Left ventricle myocardium superior (tissue), 1 donor: ENCODE measurements at places on chromosomes 1 and 21. TPM values are rescaled to one million over a fixed set of nuclear protein-coding genes. Genes with fewer than 3 reads are reported as not detected.

GRCh38 chr21:43362915-43363314 is 64.0 kb downstream of the SIK1 start:
- DNase-seq, result no peak

GRCh38 chr21:37294679-37295078 is 27.5 kb upstream of the VPS26C start:
- DNase-seq, result no peak

DNA sequence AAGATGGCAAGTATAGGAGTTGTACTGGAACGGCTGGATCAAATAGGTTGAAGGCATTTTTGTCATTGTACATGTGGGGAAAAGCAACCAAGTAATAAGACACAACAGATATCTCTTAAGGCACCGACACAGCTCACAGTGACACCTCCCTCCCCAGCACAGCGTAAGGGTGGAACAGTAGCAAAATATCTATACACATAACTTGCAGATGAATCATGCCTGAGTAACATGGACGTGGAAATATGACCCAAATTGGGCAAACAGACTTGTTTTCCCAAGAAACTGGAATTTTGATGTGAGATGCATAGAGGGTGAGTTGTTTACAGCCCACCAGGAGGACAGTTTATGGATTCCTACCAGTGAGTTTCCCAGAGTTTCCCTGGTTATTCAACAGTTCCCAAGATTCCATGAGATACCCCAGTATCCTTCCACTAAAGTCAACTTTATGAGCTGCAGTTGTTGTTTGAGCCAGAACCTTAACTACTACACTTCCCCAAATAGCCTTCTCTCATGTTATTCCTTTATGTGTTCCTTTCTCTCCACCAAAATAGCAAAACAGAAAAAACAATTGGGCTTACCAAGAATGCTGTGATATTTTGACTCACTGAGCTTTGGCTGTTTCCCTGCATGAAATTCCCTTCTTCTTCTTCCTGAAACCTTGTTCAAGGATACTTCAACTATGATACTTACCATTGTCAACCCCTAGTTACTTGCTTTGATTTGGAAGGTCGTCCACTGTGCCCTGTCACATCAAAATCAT is 7.1 kb upstream of the DR1 start:
- no peak for DNase-seq

- DNase-seq, result no peak
These were observed 206.1 kb downstream of the KAZN start for GRCh38 chr1:14804626-14805025.

DNA sequence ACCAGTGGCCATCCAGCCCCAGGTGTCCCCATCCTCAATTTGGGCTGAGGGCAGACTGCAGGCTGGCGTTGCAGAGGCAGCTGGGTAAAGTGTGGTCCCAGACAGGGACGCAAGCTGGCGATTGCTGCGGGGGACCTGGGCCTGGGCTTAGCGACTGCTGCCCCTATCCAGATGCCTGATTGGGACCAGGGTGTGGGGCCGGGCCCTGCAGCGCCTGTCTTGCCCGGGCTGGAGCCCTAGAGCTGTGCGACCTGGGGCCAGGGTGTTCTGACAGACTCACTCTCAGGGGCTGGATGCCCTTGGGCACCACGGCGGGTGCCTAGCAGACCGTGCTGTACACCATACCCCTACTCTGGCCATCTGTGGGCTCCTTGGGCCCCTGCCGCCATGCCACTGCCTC is 16.2 kb upstream of the FAAP20 start:
- peak; percentile 36 for DNase-seq

- peak; percentile 58 for DNase-seq
These were observed 636 bp downstream of the INTS3 start for GRCh38 chr1:153728305-153729066.

- peak; percentile 91 for DNase-seq
These were observed at the start of gene EXO5 for GRCh38 chr1:40508375-40509341. Gene EXO5 (plus strand): TSS chr1:40508767. CDS start chr1:40514545, 5,778 bp downstream.

GRCh38 chr1:201537891-201538611 is 876 bp upstream of the NAV1 start:
- no peak for DNase-seq

- DNase-seq, result no peak
These were observed 165.2 kb downstream of the AK5 start for GRCh38 chr1:77446841-77447555.

- no peak for DNase-seq
These were observed 69.0 kb downstream of the CD46 start for GRCh38 chr1:207820568-207821463.

- no peak for DNase-seq
These were observed 58.9 kb downstream of the OLFML3 start for GRCh38 chr1:114037962-114038816.

Gene CD84
- total RNA-seq, result 2.8 TPM

Gene OLIG1
- total RNA-seq, result 0.62 TPM

Gene CYYR1
- total RNA-seq, result 27.5 TPM

Gene NCMAP
- total RNA-seq, result 0.27 TPM

Gene S100A8
- total RNA-seq, result 40.7 TPM
